ENCODE measurements at places on chromosomes 4 and X.

GRCh38 chr4:77031544-77031943 lies 44.2 kb downstream of the CCNI start:
- DNase-seq = no peak

GRCh38 chrX:20711366-20711765 lies 444.7 kb upstream of the RPS6KA3 start:
- DNase-seq = no peak

DNA sequence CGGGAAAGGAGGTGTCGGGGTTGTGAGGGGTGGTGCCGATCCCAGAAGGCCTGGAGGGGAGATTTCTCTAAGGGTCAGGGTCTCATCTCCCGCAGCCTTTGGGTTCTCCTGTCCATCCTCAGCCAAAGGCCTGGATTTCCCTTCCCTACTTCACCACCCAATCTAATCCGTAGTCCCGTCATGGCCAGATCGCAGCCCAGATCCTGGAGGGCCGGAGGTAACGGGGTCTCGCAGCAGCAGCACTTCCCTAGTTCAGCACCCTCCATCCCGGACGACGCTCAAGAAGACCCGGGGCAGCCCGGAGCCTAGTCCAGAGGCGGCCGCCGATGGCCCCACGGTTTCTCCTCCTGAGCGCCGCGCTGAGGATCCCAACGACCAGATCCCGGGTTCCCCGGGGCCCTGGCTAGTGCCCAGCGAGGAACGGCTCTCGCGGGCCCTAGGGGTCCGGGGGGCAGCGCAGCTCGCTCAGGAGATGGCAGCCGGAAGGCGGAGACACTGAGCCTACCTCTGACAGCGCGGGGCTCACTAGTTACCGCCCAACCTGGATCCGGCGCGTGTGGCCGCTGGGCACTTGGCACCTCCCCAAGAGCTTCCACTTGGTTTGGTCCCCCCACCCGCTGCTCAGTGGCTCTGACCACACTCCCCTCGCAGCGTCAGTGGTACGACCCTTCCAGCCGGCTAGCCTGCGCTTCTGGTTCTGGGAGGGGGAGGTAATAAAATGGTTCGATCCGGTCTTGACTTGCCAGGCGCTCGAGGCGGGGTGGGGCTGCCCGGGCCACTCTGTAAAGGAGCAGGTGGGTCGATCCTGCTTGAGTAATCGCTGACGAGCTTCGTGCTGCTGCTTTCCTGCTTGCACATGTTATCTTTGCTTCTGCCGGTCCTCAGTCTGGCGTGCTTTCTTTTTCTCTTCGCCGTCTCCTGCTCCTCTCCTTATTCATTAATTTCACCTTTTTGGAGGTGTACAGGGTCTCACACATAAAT lies 3.6 kb downstream of the MAGIX start:
- peak; percentile 79 for DNase-seq

- DNase-seq = no peak
Observed at GRCh38 chrX:150548684-150549083, 19.7 kb upstream of the MTM1 start.

DNA sequence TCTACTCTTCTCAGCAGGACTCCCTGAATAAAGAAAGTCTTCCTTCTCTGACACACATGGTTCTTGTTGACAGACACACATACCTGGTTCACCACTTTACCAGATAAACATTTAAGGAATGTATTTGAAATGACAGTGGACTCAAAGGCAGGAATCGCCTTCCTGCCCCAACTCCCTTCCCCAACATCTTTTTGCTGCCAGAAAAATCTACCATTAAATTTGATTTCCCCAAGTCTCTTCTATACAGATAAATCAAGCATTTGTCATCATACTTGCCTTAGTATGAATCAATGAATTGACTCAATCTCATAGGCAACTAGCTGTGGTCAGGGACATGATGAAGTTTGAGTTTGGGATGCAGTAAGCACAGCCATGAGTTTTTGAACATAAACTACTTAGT lies 23.3 kb upstream of the ANXA5 start:
- no peak for DNase-seq

DNA sequence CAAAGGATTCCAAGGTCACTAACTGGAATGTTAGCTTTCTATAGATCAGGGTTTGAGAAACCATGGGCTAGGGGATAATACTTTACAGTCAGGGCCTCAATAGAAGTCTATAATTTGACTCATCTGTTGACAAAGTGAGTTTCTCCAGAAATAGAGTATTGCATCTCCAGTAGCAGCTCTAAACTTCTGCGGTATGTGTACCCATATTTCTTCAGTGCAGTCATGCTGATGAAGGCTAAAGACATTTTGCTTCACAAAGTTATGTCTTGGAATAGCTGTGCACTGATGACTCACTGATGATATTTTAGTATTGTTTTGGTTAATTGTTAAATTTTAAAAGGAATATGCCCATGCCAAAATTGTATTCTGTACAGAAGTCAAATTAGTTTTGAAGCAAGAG lies 464.9 kb upstream of the AMOT start:
- DNase-seq = no peak

DNA sequence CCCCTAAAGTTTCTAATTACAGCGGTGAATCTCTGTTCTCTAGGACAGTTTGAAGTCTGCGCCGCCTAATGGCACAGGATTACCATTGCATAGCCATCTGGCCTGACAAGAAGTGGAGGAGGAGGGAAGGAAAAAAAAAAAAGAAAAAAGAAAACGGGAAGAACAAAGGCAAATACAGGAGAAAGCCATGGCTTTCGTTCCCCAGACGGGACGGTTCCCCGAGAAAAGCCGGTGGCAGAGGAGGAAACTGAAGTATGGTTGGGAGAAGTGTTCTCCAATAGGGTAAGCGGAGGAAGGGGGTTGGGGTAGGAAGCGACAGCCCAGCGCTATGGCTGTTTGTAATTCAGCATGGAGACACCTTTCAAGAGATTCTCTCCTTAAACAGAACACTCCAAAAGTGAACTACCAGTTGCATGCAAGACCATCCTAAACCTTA lies 80.8 kb downstream of the HMGN5 start:
- DNase-seq = peak; percentile 43

DNA sequence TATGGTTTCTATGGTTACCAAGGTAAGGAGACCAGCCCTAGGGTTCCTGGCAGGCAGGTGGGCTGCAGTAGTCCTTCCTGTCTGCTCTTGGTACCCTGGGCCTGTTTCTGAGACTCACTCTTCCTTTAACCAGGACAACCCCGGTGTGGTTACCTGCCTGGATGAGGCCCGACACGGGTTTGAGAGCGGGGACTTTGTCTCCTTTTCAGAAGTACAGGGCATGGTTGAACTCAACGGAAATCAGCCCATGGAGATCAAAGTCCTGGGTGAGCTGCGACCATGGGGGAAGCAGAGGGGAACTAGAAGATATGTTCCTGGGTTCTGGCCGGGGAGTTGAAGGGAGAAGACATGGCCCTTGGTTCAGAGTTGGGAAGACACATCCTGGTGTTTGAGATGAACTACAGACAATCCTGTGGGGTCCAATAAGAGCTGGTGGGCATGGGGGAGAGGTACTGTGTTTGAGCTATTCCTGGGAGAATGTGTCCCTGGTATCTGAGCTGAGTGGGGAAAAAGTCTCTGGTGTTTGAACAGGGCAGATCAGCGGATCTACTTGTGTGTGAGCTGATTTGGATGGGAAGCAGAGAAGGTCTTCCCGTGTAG lies 7.8 kb downstream of the UBA1 start:
- no peak for DNase-seq

- no peak for DNase-seq
Observed at GRCh38 chr4:68337522-68337921, 12.4 kb downstream of the YTHDC1 start.

DNA sequence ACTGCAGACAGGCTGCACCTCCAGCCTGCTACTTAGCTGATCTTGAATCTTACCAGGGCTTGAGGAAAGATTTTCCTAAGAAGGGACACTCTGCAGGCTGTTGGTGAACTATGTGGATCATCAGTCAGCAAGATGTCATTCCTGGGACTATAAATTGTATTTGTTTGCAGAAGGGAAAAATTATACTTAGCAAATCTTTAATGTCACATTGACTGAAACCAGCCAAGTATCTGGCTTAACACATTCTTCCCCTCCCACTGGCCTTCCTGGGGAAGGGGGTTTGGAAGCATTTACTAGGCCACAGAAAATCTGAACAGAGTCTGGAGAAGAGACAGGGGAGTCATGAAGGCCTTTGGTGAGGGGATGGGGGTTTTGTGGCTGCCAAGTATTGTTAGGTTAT lies 156.7 kb upstream of the EOLA2 start:
- no peak for DNase-seq

GRCh38 chrX:1658071-1658491 lies 43.2 kb downstream of the ASMT start:
- peak; percentile 39 for DNase-seq

- DNase-seq = no peak
Observed at GRCh38 chr4:75180790-75181776, 248.2 kb downstream of the PARM1 start.

GRCh38 chr4:123709336-123709735 lies 312.7 kb downstream of the SPRY1 start:
- DNase-seq = no peak

DNA sequence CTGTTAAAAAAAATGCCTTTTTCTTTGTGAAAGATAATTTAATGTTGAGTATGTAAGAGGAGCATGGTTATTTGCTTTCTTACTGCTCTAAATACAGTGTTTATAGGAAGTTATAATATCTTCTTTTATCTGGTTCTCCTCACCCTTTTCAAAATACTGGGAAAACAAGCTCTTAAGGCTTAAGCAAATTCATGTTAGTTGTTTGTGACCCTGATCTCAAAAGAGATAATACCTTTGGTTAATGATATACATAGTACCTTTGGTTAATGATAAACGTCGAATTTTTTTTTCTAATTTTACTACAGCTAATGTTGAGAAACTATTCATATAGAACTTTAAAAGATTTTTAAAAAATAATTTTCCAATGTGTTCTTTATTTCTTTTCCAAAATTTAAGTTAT lies 180.1 kb downstream of the RAPGEF2 start:
- no peak for DNase-seq

DNA sequence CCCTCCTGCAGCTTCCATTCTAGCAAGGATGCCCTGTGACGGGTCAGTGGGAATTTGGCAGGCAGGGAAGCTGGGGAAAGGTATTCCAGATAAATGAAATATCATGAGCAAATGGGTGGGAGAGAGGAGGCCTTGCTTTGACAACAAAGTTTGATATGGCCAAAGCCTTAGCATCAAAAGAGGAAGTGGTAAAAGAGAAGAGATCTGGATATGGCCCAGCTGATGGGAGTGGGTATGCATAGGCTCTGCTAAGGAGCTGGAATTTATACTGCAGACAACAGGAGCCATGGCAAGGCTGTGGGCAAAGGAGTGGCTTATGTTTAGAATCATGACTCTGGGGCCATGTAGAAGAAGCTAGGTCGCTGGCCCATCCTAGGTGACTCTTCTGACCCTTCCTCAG lies 89.2 kb downstream of the PJA1 start:
- no peak for DNase-seq

- DNase-seq = no peak
Observed at GRCh38 chrX:115021121-115021520, 3.7 kb upstream of the IL13RA2 start.

DNA sequence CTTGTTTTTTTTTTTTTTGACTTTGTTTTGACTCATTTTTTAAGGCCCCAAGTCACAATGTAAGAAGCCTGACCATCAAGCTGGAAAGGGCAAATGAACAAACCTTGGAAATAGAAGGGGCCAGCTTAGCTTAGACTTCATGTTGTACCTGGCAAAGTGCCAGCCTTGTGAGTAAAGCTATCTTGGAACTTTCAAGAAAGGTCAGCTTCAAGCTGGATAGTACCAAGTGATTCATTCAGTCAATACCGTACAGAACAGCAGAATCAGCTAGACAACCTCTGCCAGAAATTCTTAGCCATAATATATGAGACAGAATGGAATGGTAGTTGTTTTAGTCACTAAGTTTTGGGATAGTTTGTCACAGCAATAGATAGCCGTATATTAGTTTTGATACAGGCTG lies 1492.2 kb upstream of the TENM3 start:
- DNase-seq = no peak

- no peak for DNase-seq
Observed at GRCh38 chrX:105533951-105534350, 288.4 kb upstream of the NRK start.

GRCh38 chrX:617891-618290 lies 12.7 kb upstream of the SHOX start:
- no peak for DNase-seq

DNA sequence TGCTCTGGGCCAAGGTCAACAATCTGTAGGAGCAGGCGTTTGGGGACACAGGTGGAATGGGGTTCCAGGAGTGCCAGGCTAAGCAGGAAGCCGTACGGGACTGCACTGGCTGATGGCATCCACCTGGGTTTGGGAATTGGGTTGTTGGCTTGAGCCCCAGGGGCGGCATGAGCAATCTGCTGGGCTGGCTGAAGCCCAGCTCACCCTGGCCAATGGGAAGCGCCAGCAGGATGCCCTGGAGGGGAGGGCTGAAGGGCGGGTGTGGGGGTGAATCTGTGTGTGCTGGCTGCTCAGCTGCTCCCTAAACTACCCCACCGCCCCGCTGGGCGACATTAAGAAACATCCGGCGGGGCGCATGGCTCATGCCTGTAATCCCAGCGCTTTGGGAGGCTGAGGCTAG lies 8.9 kb upstream of the RGS12 start:
- no peak for DNase-seq

DNA sequence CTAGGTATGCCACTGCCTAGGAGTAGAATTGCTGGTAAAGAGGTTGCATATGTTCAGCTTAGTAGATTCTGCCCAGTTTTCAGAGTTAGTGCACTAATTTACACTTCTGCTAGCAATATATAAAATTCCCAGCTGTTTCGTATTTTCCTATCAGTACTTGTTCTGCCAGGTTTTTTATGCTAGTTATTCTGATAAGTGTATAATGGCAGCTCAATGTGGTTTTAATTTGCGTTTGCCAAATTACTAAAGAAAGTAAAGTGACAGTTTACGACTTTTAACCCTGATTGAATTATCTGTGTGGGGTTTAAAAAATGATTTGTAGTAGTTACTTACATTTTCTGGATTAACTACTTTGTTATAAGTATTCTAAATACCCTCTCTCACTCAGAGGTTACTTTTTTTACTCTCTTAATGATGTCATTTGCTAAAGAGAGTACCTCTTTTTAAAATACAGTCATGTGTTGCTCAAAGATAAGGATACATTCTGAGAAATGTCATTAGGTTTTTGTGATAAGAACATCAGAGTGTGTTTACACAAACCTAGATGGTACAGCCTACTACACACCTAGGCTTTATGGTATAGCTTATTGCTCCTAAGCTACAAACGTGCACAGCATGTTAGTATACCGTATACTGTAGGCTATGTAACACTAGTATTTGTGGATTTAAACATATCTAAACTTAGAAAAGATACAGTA lies 363.2 kb downstream of the IL15 start:
- no peak for DNase-seq

DNA sequence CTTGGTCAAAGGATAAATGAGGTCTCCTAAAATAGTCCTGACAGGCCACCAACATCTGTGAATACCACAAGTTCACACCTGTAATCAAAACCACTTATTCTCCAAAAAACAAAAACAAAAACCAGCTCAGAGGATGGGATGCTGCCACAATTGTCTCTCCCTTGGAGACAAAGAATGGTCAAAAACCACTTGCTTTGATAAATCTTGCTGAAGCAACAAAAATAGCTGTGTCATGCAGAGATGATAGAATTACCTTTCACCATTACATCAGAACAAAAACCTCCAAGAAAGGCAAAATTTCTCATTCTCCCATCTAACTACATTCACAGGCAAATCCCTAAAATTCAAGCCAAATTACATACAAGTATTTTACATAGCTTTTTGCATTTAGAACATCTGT lies 180.4 kb downstream of the MAML3 start:
- DNase-seq = no peak

- DNase-seq = no peak
Observed at GRCh38 chr4:1850276-1850675, 5.7 kb downstream of the LETM1 start.

GRCh38 chr4:128371001-128371777 lies 83.6 kb upstream of the PGRMC2 start:
- DNase-seq = no peak

- no peak for DNase-seq
Observed at GRCh38 chr4:143320113-143320512, 16.6 kb upstream of the GAB1 start.
